LNCaP clone FGC (cell line): ENCODE measurements at places on chromosomes 3 and 15.
A peak's percentile ranks its signal among the peaks of the same experiment; 100 is the strongest.

- DNase-seq: peak; percentile 84
Observed at GRCh38 chr3:39383881-39384664, 903 bp downstream of the SLC25A38 start.

DNA sequence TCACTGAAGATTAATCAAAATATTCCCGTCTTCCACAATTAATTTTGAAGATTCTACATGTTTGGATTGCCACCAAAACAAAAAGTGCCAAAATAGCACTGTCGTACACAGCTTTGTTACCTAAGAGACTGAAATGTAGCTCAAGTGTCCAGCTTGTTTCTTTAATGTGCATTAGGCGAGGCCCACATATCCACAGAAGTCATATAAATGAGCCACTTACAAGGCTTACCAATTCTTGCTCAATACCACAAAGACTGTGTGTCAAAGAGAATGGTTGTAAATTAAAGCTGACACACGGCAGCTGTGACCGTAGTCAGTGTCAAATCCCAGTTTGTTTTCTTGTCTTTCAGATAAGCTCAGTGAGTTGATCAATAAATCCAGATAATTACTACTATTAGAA, 639.4 kb upstream of the TBL1XR1 start:
- DNase-seq: no peak

- DNase-seq: no peak
Observed at GRCh38 chr3:10984371-10984896, 8.1 kb upstream of the SLC6A1 start.

- no peak for DNase-seq
Observed at GRCh38 chr3:139607257-139608107, 67.9 kb upstream of the RBP1 start.

GRCh38 chr3:15754047-15754446, 43.7 kb downstream of the ANKRD28 start:
- DNase-seq: no peak

- peak; percentile 90 for DNase-seq
Observed at GRCh38 chr15:39785139-39785538, 2.5 kb upstream of the FSIP1 start.

DNA sequence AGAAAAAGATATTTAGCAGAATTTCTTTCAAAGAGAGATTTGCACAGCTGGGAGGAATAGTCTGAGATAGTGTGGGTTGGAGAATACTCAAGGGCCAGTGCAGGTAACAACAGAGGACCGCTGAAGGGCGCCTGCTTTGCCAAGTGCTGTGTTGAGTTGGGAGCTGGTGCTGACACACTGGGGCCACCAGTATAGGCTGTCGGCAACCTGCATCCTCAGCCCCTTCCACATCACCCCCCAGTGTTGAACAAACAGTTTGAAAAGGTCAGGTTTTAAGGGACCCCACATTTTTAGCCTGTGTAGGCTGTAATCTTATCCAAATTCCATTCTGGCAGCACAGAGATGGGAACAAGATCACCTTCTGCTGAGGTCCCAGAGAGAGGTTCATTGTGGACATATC, 96.6 kb downstream of the ABHD5 start:
- no peak for DNase-seq

GRCh38 chr3:22106213-22106896, 355.3 kb upstream of the ZNF385D start:
- DNase-seq: peak; percentile 73

DNA sequence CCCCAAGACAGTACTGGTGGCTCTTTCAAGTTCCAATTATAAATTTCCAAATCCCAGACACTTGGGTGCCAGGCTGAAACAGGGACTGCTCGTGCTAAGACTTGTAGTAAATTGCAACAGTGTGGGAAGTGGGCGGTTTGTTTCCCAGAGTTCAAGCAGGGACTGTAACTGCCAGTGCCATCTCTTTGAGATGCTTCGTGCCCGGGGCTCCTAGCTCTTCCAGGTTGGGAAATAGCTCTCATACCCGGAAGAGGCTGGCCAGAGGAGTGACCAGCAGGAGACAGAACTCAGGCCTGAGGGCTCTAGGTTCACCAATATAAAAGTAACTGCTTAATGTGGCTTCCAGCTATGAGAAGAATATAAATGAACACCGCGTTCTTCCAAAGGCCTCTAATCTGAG, 54.0 kb upstream of the NEO1 start:
- no peak for DNase-seq

- DNase-seq: no peak
Observed at GRCh38 chr15:79455361-79455760, 23.2 kb downstream of the MINAR1 start.
